ENCODE measurements at places on chromosomes 1 and 21.

DNA sequence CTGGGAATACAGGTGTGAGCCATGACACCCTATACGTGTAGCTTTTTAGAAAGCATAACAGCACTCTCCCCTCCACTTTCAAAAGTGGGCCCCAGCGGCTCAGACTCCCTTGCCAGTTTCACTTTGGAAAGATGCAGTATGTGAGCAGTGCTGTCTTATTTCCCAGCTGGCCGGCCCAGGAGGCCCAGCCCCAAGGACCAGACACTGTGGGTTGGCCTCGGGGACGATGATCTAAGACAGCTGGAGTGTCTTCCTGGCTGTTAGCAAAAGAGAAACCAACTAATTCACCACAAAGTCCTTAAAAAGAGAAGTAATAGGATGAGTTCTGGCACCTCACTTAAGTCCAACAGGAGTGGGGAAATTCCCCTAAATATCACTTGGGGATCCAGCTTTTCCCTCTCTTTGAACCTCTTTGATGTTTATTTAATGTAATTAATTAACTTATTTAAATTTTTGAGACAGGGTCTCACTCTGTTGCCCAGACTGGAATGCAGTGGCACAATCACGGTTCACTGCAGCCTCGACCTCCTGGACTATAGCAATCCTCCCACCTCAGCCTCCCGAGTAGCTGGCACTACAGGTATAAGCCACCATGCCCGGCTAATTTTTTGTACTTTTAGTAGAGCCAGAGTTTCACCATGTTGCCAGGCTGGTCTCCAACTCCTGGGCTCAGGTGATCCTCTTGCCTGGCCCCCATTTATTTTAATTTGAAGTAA lies 17.6 kb upstream of the CLIC4 start:
- no peak for DNase-seq

DNA sequence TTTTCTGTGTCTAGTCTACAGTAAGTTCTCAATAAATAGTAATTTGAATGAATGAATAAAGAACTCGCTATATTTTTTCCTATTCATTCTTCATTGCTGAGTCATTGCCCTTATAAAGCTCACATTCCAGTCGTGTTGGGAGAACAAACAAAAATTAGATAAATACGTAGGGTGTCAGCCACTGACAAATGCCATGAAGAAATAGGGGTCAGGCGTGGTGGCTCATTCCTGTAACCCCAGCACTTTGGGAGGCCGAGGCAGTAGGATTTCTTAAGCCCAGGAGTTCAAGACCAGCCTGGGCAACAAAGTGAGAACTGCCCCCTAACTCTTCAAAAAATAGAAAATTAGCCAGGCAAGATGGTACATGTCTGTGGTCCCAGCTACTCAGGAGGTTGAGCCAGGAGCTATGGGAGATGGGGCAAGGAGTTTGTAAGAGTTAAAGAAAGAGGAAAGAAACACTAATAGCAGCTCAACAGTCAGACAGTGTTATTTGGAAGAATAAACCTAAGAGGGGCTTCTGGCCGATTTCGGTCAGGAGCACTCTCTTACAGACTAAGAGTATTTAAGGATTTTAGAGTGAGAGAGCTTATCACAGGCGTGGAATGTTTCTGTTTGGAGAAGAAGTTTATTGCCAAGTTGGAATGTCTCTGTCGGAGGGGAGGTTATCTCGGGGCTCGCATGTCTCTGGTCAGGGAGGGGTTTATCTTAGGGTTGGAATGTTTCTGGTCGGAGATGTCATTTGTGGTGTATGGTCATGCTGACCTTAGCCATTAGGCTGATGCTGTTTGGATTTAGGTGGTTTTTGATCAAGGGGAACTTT lies 1.8 kb upstream of the CHML start:
- no peak for DNase-seq

DNA sequence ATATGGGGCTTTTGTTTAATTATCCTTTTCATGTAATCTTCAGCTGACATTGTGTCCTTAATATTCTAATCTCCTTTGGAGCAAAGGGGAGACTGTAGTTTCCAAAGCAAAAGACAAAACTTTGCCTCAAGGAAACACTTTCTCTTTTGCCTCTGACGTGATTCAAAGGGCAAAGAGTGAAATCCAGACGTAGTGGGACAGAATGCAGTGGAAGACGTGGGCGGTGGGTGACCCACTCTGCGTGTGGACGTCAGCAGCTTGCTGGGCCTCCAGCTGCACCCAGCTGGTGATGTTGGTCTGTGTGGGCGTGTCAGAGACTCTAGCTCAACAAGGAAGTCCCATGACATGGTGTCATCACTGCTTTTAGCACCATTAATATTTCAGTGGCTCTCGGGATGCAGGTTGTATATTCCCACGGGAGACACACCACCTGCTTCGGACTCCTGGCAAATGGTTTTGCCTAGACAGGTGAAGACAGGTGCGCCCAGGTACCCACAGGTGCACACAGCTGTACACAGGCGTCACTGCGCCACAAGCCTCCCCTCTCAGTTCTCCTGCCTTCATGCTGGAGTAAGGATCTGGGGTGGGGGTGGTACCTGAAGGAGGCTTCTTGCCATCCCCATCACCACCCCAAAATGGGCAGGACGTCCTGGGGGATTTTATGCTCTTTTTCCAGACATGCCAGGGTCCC lies 292.1 kb upstream of the VAMP3 start:
- DNase-seq: no peak

- DNase-seq: no peak
These were observed 38.2 kb downstream of the ZBTB40 start for GRCh38 chr1:22489823-22490222.

- DNase-seq: no peak
These were observed 608.3 kb upstream of the CHRM3 start for GRCh38 chr1:238778113-238778512.

- no peak for DNase-seq
These were observed 73.4 kb downstream of the ZP4 start for GRCh38 chr1:237817277-237817676.

GRCh38 chr1:212432272-212432660 lies 454 bp upstream of the NENF start:
- no peak for DNase-seq

DNA sequence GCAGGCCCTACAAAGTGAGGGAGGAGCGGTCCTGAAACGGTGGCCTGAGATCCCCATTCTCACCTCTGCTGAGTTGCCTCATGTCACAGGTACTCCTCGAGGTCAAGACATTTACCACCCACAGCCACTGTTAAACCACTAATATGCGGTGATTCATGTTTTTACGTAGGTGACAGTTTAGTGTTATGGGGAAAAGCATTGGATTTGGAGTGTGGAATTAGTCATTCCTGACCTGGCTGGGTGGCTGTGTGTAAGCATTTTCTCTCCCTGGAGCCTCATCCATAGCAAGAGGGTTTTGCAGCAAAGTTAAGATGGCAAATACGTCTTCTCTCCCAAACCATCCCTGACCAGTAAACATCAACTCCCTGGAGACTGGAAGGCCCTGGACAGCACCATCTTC lies 57.8 kb upstream of the KCNJ6 start:
- DNase-seq: no peak

DNA sequence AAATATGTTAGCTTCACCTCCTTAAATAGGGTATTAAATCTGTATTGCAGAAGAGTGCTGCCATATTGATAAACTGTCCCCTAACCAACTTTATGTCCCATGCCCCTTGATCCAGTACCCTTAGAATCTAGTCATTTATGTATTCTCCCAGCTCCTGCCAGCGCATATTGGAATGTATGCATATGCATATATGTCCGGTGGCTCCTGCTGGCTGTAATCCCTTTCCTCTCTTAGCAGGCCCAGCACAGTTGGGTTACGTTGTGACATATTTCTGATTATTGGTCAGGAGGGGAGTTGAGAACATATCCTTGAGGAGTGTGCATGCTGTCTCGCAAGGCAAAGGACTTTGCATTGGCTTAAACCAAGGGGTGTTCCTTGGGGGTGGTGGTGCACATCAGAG lies 29.2 kb upstream of the CREG1 start:
- no peak for DNase-seq

DNA sequence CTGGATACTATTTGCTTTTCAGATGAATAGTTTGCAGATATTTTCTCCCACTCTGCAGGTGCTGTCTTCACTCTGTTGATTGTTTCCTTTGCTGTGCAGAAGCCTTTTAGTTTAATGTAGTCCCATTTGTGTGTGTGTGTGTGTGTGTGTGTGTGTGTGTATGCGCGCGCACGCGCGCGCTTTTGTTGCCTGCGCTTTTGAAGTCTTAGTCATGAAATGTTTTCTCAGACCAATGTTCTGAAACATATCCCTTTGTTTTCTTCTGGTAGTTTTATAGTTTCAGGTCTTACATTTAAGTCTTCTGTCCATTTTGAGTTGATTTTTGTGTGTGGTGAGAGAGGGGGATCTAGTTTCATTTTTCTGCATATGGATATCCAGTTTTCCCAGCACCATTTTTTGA lies 63.5 kb downstream of the XPR1 start:
- no peak for DNase-seq

DNA sequence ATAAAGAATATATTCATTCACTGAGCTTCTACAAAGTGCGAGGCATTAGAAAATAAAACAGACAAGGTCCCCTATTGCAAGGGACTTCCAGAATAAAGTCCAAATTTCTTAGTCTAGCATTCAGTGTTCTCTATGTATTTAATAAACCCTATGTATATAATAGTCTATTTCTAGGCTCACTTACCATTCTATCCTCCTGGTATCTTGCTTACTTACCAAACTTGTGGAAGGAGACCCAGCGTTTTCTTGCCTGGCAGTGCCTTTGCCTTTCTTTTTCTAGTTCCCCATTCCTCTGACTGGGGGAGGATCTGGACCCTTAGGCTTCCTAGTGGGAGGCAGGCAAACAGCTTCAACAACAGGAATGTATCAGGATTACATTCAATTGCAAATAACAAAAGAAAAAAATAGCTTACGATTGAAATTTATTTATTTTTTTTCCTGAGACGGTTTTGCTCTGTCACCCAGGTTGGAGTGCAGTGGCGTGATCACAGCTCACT lies 690 bp upstream of the RNF19B start:
- DNase-seq: no peak

GRCh38 chr1:62271134-62271533 lies 48.1 kb downstream of the KANK4 start:
- no peak for DNase-seq

DNA sequence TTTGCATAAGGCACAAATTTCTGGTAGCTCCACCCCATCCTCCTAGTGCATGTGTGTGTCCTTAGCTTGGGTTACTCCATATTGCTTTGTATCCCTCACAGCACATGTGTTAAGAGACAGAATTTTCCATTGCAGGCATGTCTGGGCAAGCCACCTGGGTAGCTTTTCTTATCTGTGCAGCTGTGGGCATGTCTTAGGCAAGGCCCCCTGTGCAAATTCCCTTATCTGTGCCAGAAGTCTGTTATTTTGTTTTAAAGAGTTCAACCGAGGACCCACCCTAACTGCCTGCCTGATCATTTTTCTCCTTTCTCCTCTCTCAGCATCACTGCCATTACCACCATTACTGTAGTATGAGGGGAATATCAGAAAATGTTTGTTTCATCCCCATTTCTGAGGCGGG lies 131.9 kb downstream of the CYYR1 start:
- DNase-seq: no peak

GRCh38 chr1:11967028-11967547 lies 13.2 kb upstream of the MFN2 start:
- DNase-seq: no peak

GRCh38 chr1:165882168-165882837 lies 54.9 kb downstream of the UCK2 start:
- no peak for DNase-seq

DNA sequence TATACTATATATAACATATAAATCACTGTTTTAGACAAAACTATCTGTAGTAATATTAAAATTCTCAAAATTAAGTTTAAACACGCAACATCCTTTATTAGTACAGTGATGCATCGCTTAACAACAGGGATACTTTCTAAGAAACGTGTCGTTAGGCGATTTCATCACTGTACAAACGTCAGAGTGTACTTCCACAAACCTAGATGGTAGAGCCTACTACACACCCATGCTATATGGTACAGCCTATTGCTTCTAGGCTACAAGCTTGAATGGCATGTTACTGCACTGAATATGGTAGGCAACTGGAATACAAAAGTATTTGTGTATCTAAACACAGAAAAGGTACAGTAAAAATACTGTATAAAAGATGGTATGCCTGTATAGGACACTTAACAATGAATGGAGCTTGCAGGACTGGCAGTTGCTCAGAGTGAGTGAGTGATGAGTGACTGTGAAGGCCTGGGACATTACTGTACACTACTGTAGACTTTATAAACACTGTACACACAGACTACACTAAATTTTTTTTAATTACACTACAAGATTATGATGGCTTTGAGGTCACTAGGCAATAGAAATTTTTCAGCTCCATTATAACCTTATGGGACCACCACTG lies 10.5 kb downstream of the FOXJ3 start:
- DNase-seq: no peak
